ENCODE measurements at places on chromosomes 16 and 17.

GRCh38 chr17:50944054-50944901 is 78.1 kb upstream of the TOB1 start:
- DNase-seq, result peak; percentile 62

DNA sequence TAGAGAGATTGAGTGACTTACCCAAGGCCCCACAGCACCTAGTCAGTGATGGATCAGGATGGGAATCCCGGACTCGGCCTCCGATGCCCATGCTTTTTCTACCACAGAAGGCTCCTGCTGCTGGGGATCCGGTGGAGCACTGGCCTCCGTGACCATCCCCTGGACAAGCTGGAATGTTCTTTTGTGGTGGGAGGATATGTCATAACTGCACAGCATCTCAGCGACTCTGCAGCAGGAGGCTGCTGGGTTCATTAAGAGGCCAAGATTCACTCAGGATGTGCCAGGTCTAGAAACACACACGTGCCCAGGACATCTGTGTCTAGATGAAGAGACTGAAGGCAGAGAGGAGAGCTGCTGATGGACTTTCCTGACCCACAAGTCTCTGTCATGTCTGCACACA is 34.7 kb upstream of the NGFR start:
- no peak for DNase-seq

DNA sequence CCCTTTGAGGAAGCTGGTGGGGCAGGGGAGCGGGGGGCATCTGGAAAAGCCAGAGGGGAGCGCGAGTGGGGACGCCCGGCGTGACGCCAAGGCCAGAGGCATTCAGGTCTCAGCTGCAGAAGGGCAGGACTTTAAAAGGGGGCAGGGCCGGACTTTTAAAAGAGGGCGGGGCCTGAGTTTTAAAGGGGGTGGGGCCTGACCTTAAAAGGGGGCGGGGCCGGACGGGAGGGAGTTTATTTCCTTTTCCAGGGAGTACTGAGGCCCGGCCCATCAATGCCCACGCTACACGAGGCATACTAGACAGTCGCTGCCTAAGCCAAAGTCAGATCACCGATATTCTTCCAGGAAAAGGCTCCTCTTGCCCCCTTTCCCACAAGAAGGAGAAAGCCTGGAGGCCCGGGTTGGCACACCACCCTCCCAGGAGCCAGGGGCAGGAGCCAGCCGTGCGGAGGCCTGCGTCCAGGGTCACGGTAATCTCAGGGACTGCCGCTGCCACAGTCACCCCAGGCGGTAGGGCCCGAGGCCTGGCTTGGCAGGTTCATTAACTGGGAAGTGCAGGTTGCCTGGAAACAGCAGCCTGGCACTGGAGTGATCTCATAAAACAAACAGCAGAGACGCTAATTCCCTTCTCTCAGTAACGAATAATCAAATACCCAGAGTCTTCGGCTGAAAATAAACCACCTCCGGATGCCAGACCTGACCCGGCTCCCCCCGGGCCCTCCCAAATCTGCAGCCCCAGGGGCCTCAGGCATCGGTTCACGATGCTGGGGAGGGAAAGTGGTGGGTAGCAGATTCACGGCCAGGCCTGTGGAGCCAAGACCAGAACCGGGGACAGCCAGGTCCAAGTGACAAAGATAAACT is 90.7 kb downstream of the TIMM22 start:
- no peak for DNase-seq

GRCh38 chr17:7352910-7353635 is 1.1 kb downstream of the KCTD11 start:
- no peak for DNase-seq

- no peak for DNase-seq
These were observed 15.0 kb downstream of the CA10 start for GRCh38 chr17:52143542-52143941.

DNA sequence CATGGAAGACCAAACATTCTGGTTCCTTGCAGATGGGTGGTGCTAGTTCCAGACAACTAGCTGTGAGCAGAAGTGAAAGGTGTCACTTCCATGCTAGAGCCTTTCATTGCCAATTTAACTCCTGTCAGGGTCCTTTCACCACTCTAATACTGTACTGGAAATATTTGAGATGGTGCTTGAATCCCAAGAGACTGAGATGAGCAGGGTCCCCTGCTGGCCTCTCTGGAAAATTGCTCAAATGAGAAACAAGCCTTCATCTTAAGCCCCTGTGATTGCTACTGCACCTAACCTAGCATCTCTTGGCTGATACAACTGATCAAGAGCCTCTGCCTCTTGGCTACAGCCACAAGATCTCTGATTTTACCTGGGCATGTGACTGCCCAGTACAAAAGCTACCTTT is 7.4 kb upstream of the VAC14 start:
- DNase-seq, result no peak

- no peak for DNase-seq
These were observed 9.0 kb upstream of the MTSS2 start for GRCh38 chr16:70694868-70695218.

GRCh38 chr17:68640242-68640989 is 39.2 kb upstream of the FAM20A start:
- no peak for DNase-seq

- no peak for DNase-seq
These were observed 155.3 kb downstream of the C16orf78 start for GRCh38 chr16:49528866-49529288.

DNA sequence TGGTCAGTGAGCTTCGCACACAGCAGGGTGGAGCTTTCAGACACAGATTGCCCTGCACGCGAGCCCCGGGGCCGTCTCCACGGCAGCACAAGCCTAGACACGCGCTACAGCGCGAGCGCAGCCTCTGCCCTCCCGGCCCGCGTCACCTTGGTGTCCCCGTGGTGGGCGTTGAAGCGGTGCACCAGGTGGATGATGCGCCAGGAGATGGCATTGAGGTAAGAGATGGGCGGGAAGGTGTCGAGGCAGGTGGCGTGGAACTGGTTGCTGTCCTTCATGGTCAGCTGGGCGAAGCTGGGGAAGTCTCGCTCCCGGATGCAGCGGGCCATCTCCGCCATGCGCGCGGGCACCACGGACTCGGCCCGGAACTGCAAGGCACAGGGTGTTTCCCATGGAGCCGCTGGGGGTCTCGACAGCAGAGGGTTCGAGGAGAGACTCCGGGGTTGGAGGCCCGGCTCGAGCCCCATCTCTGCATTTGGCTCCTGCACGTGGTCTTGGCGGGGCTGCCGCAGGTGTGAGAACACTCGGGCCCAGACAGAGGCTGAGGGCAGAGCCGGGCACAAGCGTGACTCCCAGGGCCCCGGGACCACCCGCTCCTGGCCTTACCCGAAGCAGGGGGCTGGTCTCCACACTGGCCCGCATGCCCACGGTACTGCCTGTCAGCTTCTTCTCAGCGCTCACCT is 4.3 kb upstream of the CYBA start:
- no peak for DNase-seq

DNA sequence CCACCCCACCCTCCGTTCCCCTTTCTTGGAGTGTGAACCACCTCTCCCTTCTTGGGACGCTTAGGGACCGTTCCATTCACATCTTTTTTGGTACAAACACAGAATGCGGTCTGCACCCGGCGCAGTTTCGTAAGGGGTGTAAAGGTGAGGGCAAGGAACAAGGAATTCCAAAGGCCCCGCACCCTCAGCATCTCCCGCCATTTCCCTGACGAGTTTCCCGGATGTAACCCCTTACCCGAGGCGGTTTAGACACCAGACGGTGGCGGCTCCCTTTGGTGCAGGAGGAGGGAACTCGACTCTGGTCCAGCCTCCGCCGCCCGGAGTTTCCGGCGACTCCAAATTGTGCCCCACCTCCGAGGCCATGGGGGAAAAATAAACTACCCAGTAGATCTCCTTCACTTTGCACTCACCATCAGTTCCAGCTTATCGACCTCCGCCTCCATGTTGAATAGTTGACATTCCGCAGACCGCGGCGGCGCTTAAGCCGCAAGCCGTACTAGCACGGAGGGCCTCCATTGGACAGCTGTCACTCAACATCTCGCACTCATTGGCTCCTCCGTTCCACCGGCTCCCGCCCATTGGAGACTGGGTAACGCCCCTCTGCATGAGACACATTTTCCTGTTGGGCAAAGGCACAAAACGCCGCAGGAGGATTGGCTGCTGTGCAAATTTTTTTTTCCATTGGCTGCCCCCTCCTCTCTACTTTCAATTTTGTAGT is at the start of gene SKA2:
Gene SKA2, minus strand, starts transcription at position 466 of the 718 bp plus-strand sequence. Its CDS starts 23 bp downstream, at position 443.
- DNase-seq, result peak; percentile 90

DNA sequence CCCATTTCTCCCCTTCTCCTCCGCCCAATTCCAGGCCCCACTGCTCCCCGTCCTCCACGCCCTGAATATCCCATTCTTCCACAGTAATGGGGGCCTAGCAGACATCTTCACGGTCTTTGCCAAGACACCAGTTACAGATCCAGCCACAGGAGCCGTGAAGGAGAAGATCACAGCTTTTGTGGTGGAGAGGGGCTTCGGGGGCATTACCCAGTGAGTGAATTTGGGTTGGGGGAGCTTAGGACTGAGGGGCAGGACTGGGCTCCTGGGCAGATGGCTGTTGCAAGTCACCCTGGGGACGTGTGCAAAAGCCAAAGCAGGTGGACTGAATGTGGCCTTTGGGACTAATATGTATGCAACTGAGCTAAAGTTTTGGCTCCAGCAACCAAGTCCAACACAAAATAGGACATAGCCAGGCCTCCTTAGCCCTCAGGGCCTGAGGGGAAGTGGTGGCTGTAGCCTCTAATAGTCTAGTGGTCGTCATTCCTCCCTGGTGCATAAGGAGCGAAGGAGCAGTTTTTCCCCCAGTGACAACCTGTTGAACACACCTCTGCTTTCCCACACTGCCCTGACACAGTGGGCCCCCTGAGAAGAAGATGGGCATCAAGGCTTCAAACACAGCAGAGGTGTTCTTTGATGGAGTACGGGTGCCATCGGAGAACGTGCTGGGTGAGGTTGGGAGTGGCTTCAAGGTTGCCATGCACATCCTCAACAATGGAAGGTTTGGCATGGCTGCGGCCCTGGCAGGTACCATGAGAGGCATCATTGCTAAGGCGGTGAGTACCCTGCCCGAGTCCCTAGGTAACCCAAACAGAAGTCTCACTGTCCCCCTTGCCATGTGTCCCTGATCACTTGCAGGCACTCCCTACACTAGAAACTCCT is 2.6 kb downstream of the ACADVL start:
- no peak for DNase-seq

All from activated T-helper 1 cell treated with anti-CD3 and anti-CD28 coated beads, Interleukin-2, amount 50 U/mL, for 16 hours (primary cell).